ENCODE measurements at places on chromosomes 1 and 21. TPM values are rescaled to one million over a fixed set of nuclear protein-coding genes. Genes with fewer than 3 reads are reported as not detected.
A peak's percentile ranks its signal among the peaks of the same experiment; 100 is the strongest.

The FCGR2B gene
- 1.7 TPM for total RNA-seq

DNA sequence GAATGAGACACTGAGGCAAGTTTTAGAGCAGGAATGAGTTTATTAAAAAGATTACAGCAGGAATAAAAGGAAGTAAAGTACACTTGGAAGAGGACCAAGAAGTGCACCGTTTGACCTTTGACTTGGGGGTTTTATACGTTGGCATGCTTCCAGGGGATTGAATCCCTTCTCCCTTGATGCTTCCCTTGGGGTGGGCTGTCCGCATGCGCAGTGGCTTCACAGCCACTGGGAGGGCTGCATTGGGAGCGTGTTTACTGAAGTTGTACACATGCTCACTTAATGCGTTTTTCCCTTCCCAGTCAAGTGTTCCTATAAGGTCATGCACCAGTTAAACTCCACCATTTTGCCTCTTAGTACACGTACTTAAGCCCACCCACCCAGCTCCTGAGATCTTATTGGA is 72.4 kb upstream of the MARK1 start:
- DNase-seq = no peak
- no peak overlapping the region for H3K27ac ChIP-seq
- H3K36me3 ChIP-seq = no peaks in the 10 kb centered on the region
- peaks cover 5% of the 10 kb centered on the region for H3K27me3 ChIP-seq
- no peaks in the 10 kb centered on the region for H3K4me1 ChIP-seq

- DNase-seq = peak; percentile 7
- H3K27me3 ChIP-seq = peaks cover 27% of the 10 kb centered on the region
- peaks cover 18% of the 10 kb centered on the region for H3K4me1 ChIP-seq
- H3K4me3 ChIP-seq = peak overlapping the region; percentile 43
- no peaks in the 10 kb centered on the region for H3K36me3 ChIP-seq
Measured at GRCh38 chr1:107141491-107142126, 770 bp downstream of the NTNG1 start.

The SPRR5 gene
- total RNA-seq = not detected

The C2CD4D gene
- 1.1 TPM for total RNA-seq

DNA sequence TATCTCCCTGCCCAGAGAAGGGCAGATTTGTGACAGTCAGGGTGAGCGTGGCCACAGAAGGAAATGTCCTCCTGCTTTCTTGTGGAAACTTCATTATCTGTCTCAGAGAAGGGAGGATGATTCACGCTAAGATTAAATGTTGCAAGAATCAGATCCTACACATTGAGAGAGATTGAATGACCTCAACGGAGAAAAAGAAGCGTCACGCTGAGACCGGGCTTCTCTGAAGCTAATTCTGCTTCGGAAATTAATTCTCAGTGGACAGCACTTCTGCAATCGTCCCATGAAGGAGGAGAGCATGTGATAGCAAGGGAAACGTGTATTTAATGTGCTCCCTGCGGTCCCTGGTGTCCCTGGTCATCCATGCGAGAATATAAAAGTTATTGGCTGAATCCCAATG is 19.8 kb upstream of the C1orf21 start:
- no peak for DNase-seq
- H3K27ac ChIP-seq = no peak overlapping the region
- H3K4me3 ChIP-seq = no peak overlapping the region
- H3K36me3 ChIP-seq = no peaks in the 10 kb centered on the region

Data from T-cell (primary cell).